ENCODE measurements at places on chromosomes 1 and 21.

GRCh38 chr1:41656825-41657500 lies 172.5 kb upstream of the EDN2 start:
- no peak for DNase-seq

- no peak for DNase-seq
These were observed 184.6 kb downstream of the TGFB2 start for GRCh38 chr1:218529646-218530300.

DNA sequence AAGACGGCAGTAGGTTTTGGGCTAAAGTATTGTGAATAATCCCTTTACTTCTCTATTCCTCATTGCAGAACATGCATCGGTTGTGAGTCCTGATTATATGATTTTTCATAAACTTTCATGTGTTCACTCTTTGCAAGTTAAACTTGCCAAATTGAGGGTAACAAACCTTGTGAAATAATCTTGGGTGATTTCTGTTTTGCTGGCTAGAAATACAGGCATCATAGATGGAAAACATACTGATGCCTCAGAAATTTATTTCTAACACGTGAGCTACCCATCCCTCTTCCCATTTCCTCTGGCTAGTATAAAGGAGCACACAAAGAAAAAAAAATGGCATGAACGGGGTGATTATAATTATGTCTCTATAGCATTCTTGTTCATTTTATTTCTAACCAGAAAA lies 39.6 kb downstream of the RGS5 start:
- DNase-seq: no peak

- DNase-seq: no peak
These were observed 99.7 kb upstream of the CD34 start for GRCh38 chr1:208010487-208011071.

- no peak for DNase-seq
These were observed 115.5 kb downstream of the RERE start for GRCh38 chr1:8701794-8702471.

DNA sequence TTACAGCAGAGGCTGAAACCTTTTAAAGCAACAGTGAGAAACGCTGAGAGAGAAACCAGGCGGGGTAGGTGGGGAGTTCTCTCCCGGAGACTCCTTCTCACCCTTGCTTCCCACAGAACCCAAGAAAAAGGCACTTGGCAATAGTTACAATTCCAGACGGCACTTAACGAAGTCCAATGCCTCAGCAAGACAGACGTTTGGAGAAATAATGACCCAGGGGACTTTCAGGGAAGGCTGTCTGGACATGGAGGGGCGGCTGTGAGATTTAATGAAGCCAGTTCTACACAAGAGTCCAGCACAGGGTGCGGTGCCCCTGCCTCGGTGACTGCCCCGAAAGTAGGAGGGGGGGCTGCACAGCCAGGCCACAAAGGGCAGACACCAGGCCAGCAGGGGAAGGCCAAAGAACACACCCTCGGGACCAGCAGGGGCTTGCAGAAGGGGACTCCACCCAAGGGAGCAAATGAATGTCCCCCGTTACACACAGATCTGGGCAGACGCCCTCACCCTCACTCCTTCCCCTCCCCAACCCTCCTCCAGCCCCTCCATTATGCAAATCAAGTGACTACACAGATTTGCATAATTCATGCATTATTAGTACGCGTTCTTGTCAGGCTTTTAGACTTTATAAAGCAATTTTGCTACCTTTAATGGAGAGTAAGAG lies 26.3 kb downstream of the KCNN3 start:
- no peak for DNase-seq

- no peak for DNase-seq
These were observed 44.8 kb downstream of the DDAH1 start for GRCh38 chr1:85420199-85420598.

- DNase-seq: no peak
These were observed 284.4 kb downstream of the LRRC7 start for GRCh38 chr1:69852151-69852550.

GRCh38 chr21:41620541-41620940 lies 112.6 kb upstream of the TMPRSS2 start:
- no peak for DNase-seq

GRCh38 chr21:37463083-37463801 lies 96.7 kb downstream of the DYRK1A start:
- peak; percentile 59 for DNase-seq

- no peak for DNase-seq
These were observed 52.4 kb downstream of the CD2 start for GRCh38 chr1:116806671-116807070.

- peak; percentile 88 for DNase-seq
These were observed 21.6 kb upstream of the POFUT2 start for GRCh38 chr21:45309069-45309986.

GRCh38 chr1:240404286-240404685 lies 207.7 kb downstream of the GREM2 start:
- no peak for DNase-seq

DNA sequence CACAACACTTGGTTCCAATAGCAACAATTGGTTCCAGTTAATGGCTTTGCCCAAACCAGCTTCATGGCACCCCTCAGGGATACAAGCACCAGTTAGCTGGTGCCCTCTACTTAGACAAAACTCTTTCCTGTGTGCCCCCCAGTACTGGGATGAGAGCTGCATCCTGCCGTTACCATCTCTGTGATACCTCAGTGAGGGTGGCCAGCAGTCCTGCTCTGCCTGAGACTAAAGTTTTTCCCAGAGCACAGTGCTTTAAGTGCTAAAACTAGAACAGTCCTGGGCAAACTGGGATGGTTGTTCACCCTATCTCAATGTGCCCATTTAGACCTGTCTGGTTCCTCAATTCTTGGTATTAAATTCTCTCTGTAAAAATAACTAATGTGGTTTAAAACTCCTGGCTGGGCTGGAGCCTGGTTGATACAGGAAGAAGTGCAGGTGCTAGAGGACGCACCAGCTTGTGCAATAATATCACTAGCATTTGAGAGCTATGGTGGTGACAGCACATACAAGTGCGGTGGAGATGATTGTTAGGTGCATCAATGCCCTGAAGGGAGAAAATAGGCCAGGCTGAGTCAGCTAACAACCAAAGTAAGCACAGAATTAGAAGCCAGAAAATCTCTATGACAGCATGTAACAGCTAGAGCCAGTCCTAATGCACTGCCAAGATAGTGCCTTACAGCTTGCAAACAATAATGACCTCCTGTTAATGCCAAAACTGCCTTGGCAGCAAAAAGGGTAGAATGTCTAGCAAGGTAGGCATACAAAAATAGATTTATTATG lies 179.8 kb upstream of the GALNT2 start:
- peak; percentile 40 for DNase-seq

- no peak for DNase-seq
These were observed 7.6 kb upstream of the CLCA2 start for GRCh38 chr1:86416343-86416742.

DNA sequence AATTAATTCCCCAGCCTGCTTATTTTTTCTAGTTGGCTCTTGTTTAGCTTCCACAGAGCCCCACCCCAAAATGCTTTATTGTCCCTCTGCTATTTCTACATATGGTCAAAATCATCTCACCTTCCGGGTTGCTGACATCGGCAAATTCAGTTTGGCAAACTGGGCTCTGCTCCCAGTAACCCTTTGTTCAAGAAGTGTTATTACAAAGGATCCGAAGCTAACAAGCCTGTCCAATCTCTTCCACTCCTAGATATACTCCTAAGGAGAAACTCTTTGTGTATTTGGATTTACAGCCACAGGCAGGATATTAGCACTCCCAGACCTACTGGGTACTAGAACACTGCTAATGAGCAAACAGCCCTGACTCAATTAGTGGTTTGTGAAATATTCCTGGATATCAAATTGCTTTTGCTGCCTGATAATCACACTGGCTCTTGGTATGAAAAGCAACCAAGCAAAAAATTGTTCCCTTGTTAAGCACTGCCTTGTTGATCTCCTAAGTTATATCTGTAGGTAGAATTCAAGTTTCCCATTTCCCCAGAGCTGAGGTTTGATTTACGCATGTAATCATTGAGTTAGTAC lies 4.0 kb downstream of the JUN start:
- peak; percentile 68 for DNase-seq

GRCh38 chr1:185491604-185492003 lies 174.6 kb upstream of the IVNS1ABP start:
- DNase-seq: no peak

- DNase-seq: no peak
These were observed 79.6 kb downstream of the PDE4B start for GRCh38 chr1:65872301-65872700.

DNA sequence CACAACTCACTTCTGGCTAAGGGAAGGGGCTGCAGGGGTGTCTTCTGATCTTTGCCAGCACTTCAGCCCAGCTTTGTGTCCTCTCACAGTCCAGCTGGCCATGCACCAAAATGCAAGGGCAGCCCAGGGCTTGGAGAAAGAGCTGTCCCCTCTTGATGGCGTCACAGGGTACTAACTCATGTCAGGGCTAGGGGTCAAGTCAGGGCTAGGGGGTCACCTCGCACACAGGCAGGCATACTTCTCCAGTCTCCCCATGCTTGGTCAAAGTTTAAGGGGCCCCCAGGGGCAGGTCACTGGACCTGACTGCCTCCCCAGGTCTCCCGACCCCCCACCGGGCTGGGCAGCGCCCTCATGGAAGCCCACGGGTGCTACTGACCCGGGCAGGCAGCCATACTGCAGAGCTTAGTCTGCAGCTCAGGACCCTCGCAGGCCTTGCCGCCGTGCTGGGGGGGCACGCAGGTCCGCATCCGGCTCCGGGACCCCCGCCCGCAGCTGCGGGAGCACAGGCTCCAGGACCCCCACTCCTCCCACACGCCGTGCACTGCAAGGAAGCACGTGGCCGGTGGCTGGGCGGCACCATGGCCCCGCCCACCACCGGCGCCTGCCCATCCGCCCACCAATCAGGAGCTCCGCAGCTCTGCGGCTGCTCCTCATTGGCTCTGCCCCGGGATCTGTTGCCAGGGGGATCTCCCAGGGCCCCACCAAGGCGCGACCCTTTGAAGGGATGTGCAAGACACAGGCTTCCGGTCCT lies 21.5 kb downstream of the ADGRB2 start:
- no peak for DNase-seq

DNA sequence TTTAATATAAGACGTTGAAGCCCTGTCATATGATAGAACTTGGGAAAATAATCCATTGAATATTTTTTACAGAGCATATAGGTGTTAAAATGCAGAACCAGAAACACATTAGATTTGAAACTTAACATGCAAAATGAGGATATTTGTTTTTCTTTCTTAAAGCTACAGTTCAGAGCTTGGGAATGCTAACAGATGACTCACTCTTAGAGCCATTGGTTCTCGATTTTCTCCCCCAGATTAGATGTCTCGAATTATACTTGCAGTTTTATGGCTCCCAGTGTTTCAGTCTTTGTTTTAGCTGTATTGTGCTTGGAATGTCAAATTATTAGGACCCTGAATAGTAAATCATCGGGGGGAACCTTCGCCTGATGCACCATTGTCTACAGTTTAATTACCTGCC lies 575.7 kb upstream of the ZP4 start:
- DNase-seq: no peak

GRCh38 chr1:224617410-224618355 lies 1.6 kb downstream of the CNIH3 start:
- no peak for DNase-seq

- DNase-seq: no peak
These were observed 55.5 kb upstream of the EPS8L3 start for GRCh38 chr1:109818988-109819764.

GRCh38 chr21:16378525-16378924 lies 648.7 kb downstream of the USP25 start:
- DNase-seq: no peak

DNA sequence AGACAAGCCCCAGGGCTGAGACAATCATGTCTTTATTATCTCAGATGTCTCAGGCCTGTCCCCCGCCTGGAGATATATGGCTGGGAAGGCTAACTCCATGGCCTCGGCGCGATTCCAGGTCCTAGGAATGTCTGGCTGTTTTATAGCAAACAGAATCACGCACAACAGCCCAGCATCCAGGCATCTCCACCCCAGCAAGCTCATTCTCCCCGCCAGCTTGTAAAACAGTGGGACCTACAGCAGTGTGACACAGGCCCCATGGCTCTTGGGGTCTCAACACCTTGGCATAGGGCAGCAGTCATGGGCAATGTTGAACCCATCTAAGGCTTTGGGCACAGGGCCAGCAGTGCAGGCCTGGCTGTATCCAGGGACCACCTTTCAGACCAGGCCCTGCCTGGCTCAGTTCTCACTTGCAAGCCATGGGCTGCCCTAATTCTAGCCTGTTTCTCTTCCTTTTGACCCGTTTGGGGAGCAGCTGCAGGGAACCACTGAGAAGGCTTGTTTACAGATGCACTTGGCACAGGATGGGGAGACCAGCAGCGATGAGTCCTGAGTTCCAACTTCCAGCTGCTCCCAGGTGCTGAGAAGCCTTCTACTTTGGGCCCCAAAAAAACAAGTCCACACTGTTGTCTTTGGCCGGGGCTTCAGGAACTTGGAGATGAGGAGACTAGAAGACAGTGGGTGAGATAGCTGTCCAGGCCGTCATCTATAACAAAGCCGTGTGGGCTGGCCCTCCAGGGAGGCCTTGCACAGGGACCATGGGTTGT lies 34.4 kb downstream of the WNT4 start:
- no peak for DNase-seq

DNA sequence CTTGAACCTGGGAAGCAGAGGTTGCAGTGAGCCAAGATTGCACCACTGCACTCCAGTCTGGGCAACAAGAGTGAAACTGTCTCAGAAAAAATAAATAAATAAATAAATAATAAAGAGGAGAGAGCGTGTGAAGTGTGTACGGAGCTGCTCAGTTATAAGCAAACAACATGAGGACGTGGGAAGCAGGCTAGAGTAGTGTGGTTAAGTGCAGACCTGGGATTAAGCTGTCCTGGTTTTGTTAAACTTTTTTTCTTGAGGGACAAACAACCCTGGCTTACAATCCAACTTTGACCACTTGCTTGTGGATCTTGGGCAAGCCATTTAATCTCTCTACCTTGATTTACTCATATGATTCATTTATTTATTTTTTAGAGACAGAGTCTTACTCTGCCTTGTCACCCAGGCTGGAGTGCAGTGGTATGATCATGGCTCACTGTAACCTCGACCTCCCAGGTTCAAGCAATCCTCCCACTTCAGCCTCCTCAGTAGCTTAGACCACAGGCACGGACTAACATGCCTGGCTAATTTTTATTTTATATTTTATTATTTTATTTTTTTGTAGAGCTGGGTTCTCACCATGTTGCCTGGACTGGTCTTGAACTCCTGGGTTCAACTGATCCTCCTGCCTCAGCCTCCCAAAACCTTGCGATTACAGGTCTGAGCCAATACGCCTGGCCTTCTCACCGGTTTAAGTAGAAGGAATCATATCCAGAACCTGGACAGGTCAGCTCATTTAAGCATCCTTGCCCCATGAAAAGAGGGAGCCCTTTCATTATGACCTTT lies 52.7 kb downstream of the RPS6KA1 start:
- DNase-seq: no peak

DNA sequence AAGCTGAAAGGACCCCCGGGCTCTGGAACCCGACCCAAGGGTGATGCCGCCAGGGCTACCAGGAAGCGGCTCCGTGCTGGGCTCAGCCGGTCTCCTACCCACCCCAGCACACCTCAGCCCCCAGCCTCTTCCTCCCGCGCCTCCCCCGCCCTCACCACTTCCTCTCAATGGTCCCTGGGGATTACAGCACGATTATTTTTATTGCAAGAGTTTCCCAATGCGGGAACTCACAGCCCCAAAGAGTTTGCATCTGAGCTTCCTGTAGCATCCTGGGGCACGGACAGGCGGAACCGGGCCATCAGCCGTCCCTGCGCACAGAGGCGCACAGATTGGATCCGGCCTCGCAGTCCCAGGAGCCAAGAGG lies 8.7 kb upstream of the SLX9 start:
- no peak for DNase-seq
